ENCODE measurements at places on chromosomes 1 and 21. TPM values are rescaled to one million over a fixed set of nuclear protein-coding genes. Genes with fewer than 3 reads are reported as not detected.
A peak's percentile ranks its signal among the peaks of the same experiment; 100 is the strongest.

GRCh38 chr1:162906485-162906884 lies 45.5 kb upstream of the CCDC190 start:
- no peak for DNase-seq

GRCh38 chr1:207499573-207499972 lies 3.6 kb downstream of the CR1 start:
- DNase-seq: peak; percentile 65

DNA sequence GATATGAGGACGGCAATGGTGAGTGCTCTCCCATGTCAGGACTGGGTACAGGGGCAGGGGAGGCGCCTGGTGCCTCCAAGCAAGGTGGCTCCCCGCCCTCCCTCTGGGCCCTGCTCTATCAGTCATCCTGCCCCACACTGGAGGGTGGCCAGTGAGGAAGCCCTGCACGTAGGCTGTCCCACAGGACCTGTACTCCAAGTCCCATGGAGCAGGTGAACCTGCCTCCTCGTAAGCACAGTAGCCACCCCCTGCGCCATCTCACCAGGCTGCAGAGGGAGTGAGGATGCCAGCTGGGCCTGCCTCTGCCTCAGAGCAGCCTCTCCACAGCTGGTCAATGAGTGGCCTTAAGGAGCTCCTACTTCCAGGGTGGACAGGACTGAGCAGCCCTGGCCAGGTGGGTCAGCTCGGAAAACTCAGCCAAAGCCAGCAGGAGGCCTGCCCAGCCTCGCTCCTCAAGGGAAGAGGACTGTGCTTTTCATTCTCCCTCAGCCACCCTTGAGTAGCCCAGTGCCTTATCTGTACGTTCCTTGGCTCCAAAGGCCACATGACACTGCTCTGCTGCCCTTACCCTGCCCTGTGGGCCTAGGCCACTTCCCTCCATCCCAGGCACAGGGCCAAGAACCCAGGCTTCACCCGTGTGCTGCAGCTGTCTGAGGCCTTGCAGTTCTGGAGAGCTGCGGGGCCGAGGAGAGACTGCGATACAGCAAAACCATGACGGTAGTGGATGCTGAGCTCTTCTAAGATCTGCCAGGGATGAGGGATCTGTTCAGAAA lies 39.6 kb downstream of the SLC45A1 start:
- no peak for DNase-seq

- DNase-seq: peak; percentile 44
Observed at GRCh38 chr1:163821679-163822078, 499.9 kb downstream of the NUF2 start.

DNA sequence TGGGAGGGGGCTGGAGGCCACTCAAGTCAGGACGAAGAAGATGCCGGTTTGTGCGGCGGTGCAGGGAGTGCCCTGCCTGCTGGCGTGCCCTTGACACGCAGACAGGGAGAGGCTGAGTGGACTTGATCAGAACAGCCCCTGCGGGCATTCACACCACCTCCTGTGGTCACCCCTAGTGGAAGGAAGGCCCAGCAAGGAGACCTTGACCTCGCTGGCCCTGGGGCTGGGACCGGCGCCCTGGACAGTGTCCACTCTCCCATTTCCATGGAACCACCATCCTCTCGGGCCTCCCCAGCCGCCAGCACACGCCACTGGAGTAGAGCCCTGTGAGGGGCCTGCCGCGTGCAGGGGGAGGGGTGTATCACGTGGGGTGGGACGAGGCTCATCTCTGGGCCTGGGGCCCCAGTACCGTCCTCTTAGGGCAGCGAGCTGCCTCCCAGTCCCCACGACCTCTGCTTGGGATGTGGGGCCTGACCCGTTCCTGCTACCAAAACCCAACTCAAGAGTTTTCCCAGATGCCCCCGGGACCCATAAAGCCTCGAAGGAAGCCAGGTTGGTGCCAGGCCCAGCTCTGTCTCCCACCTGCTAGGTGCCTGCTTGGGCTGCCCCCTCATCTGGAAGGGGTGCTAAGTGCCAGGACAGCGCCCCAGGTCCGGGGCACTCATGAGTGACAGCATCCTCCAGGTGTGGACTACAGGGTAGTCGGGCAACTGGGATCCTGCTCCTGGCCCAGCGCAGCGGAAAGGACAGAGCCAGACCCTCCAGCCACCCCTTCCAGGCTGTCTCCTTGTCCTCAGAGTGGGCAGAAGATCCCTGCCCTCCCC lies 62.8 kb downstream of the SLX9 start:
- DNase-seq: no peak

GRCh38 chr1:36804669-36805314 lies 229.5 kb downstream of the GRIK3 start:
- DNase-seq: no peak

DNA sequence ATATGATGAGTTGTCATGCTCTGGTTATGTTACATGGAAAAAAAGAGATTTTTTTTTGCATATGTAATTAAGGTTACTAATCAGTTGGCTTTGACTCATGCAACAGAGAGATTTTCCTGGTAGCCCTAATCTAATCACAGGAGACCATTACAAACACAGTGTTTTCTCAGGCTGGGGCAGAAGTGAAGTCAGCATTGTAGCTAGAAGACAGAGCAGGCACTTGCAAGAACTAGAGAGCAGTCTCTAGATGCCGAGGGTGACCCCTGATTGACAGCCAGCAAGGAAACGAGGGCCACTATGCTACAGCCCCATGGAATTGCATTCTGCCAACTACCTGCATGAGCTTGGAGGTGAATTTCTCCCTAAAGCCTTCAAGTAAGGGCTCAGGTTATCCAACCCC lies 151.3 kb downstream of the RUNX1 start:
- DNase-seq: no peak

GRCh38 chr21:39385299-39386145 lies 36.6 kb upstream of the HMGN1 start:
- DNase-seq: peak; percentile 51

DNA sequence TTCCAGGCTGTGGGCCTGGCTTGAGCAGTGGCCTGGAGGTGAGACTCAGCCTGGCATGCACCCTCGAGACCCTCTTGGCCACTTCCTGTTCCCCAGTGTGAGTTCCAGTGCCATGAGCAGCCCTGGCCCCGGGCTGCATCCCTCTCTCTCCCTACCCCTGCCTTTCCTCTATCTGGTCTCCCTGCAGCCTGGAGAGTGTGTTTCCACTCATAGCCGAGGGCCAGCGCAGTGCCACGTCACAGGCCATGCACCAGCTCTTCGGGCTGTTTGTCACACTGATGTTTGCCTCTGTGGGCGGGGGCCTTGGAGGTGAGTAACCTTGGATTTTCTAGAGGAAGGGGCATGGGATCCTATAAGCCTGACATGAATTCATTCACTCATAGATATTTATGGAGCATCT lies 13.6 kb downstream of the RHBG start:
- DNase-seq: no peak

GRCh38 chr21:46007492-46007868 lies 25.9 kb downstream of the COL6A1 start:
- DNase-seq: no peak

GRCh38 chr1:117061986-117062415 lies 1.9 kb downstream of the TTF2 start:
- DNase-seq: peak; percentile 76

DNA sequence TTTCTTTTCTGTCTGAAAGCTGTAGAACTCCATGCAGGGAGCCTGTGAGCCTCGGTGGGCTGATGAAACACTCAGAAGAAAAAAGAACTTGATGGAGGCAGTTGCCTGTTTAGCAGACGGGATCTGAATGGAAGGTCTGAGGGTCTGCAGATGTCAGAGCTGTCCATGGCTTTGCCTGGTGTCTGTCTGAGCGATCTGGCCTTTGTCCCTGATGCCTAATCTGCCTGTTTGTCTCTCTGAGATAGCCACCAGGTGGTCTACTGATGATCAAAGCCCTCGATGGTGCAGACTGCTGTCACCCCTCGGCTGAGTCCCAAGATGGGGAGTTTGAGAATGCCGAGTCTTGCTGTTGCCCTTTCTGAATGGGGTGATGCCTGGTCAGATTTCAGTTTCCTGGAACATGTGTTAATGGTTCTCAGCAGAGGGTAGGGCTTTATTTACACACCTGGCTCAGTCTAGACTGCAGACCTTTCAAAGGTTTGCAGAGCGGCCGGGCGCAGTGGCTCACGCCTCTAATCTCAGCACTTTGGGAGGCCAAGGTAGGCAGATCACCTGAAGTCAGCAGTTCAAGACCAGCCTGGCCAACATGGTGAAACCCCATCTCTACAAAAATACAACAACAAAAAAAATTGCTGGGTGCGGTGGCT lies 90.4 kb downstream of the KIF26B start:
- DNase-seq: peak; percentile 26

DNA sequence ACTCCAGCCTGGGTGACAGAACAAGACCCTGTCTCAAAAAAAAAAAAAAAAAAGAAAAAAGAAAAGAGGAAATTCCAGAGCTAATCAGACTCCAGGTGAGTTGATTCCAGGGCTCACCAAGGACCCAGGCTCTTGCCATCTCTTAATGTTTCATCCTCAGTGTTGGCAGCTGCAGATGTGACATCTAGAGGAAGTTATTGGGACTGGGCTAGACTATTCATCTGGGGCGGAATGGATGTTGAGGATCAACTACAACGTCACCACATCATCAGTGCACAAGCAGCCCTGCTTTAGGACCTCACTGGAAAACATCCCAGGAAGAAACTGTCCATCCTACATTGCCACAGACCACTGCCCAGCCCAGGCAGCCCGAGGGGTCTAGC lies 28.6 kb upstream of the PARP1 start:
- DNase-seq: no peak

GRCh38 chr1:147853391-147853790 lies 49.2 kb upstream of the GJA8 start:
- DNase-seq: peak; percentile 50

- no peak for DNase-seq
Observed at GRCh38 chr1:37174341-37174740, 140.0 kb upstream of the GRIK3 start.

DNA sequence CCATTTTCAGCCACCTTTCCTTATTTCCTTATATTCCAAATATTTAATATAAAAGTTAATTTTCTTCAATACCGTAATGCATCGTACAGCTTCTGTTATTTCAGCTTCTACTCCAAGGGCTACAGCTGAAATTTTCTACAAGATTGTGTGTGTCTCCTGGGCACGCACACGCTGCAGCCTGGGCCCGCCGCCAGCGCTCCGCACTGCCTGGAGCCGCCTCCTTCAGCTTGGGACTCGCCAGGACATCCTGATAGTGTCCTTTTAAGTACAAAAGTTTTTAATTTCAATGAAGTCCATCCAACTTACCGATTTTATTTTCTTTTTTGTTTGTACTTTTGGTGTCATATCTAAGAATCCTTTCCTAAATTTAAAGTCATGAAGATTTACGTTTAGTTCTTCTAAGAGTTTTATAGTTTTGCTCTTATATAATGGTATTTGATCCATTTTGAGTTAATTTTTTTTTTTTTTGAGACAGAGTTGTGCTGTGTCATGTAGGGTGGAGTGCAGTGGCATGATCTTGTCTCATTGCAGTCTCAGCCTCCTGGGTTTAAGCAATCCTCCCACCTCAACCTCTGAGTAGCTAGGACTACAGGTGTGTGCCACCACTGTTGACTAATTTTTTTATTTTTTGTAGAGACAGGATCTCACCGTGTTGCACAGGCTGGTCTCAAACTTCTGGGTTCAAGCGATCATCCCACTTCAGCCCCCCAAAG lies 82.8 kb downstream of the AXDND1 start:
- DNase-seq: no peak

Gene AGBL4
- total RNA-seq: not detected

Gene KIF14
- total RNA-seq: 0.79 TPM

Gene RIPPLY3
- not detected for total RNA-seq

Gene NIBAN1
- 169 TPM for total RNA-seq

Gene PRRX1
- total RNA-seq: not detected

Gene PGM1
- total RNA-seq: 69.2 TPM

Gene SLC2A5
- 0.26 TPM for total RNA-seq

Gene ADAMTS4
- not detected for total RNA-seq

Gene OR2T2
- not detected for total RNA-seq

Gene HTR6
- total RNA-seq: not detected

Gene SHISA4
- total RNA-seq: 3.9 TPM

Gene C1orf141
- total RNA-seq: not detected
